ENCODE measurements at places on chromosomes 2 and 18.

GRCh38 chr2:232276733-232277313, 101.7 kb upstream of the ALPP start:
- DNase-seq, result no peak

DNA sequence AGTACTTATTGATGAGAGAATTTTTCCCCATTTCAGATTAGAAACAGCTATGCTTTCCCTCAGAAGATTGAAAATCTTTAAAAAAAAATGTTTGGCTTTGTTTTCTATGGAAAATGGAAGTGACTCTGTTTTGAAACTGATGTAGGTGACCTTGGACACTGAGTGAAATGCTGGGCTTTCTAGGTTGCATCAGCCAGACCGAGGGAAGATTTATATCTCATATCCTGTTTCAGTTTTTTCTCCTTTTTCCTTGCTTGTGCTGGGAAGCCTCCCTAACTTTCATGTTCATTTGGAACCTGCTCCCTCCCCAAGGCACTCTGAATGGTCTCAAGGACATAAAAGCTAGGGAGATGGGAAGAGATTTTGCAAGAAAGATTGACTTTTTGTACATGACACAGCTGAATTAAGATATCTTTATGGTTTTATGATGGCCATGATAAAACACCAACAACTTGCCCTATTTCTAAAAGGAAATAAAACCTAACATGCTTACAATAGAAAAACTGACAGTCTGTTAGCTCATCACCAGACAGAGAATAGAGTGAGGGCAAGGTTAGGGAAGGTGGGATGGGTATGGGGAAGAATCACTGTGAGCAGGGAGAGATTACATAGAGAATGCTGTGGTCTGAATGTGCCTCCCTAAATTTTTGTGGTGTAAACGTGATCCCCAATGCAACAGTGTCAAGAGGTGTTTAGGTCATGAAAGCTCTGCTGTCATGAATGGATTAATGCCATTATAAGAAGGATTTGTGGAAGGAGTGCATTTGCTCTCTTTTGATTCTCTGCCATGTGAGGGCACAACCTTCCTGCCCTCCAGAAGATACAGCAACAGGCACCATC, 249.7 kb downstream of the TPGS2 start:
- no peak for DNase-seq

DNA sequence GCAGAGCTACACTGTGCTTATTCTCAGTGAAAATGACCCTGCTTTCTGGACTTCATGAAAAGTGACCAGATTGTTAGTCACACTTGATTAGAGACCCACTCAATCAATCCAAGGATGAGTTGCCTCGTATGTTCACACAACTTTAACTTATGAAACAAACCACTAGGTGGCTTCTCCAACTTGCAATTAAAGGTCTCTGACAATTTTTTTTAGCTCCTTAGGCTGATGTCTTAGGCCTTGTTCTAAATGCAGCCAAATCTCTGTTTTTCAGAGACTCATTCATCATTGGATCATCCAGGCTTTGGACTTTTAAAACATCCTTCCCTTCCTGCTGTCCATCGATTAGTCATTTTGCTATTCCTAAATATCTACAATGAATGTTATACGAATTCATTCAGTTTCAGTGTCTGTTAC, 63.4 kb downstream of the MREG start:
- DNase-seq, result peak; percentile 54

DNA sequence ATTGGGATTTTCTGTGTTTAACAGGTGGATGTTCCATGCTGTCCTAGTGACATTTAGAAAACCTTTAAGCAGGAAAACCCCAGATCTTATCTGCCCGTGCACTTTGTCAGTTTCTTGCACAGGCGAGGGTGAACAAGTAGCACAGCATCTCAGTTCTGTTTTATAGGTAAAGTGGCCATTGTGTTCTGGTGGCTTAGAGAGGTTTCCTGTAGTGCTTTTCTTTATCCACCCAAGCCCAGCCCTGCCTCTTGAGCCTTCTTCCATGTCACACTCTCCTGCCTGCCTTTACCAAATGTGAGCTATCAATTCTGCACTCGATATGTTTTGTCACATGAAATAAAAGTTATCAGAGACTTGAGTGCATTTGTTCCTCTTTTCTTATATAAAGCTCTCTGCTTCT, 135.3 kb upstream of the NOSTRIN start:
- DNase-seq, result no peak

DNA sequence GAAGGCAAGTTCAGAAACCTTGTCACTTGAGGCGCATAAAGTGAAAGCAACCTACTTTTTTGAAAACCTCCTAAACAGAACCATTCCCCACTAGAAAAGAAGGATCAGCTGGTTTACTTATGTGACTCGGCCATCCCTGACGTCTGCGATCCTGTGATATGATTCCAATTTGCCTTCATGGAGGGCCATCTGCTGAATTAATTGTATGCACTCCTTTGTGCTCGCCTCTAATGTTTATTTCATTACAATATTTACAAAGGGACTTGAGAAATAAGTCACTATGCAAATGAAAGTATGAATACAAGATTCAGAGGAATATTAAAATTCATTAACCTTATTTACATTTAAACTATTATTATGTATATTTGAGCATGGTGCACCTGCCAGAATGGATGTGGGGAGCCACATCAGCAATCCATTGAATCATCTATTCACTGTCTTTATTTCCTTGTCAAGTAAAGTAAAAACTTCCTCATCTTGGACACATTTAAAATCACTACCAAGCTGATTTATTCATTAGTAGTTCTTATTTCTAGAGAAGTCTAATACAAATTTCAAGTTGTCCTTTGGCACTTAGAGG, 96.5 kb downstream of the RBM43 start:
- DNase-seq, result no peak

- DNase-seq, result no peak
Observed at GRCh38 chr2:45205985-45206384, 196.7 kb upstream of the SIX2 start.

- no peak for DNase-seq
Observed at GRCh38 chr2:237456200-237456843, 30.7 kb upstream of the MLPH start.

- DNase-seq, result peak; percentile 54
Observed at GRCh38 chr2:118221536-118222272, 133.4 kb downstream of the INSIG2 start.

DNA sequence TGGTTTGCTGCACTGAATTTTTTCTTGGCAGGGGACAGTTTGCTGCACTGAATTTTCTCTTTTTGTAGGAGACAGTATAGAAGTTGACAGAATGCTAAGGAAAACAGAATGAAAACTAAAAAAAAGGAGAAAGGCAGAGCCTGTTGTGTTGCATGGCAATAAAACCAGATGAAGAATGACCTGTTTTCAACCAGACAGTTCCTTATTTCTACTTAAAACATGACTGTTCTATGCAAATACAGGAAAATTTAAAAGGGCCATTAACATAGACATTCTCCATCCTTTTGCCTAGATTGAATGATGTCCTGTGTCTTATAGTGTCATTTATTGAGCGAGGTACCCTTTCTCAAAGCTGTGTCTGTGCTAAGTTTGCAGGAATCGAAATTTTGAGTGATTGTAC, 33.3 kb downstream of the ABI2 start:
- no peak for DNase-seq

Data from A549 (cell line).